Stimulated activated CD4-positive, alpha-beta T cell treated with anti-CD3 and anti-CD28 coated beads, Interleukin-15, amount 100 ng/mL, for 48 hours (primary cell): ENCODE measurements at places on chromosomes 6 and 20.

GRCh38 chr6:13405961-13406477, 77.7 kb upstream of the TBC1D7 start:
- DNase-seq: no peak

GRCh38 chr6:54426995-54427394, 118.8 kb downstream of the TINAG start:
- no peak for DNase-seq

DNA sequence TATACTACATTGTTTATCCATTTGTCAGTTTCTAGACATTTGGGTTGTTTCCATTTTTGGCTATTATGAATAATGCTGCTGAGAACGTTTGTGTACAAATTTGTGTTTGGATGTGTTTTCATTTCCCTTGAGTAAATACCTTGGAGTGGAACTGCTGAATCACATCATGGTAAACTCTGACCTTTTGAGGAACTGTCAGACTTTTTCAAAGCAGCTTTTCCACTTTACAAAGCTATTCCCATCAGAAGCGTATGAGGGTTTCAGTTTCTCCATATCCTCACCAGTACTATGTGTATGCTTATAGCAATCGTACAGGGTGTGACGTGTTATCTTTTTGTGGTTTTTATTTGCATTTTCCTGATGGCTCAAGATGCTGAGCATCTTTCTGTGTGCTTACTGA, 103.7 kb downstream of the MYO6 start:
- DNase-seq: no peak

- DNase-seq: no peak
These were observed 83.8 kb downstream of the IYD start for GRCh38 chr6:150452428-150453243.

DNA sequence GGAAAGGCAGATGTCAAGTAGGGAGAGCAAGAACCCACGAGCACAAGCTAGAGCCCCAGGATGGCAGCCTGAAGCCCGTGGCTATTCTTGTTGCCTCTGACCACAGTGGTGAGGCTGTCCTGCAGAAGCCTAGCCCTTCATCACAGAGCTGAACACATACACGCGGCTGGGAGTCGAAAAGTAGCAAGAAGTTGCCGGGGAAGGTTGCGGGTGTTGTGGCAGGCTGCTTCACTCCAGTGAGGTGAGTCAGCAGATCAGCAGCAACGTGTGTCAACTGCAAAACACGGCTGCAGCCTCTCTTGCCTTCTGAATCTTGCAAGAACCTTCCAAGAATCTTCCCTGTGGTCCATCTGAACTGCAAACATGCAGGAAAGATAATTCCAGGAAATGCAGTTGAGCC, 10.6 kb upstream of the STX16 start:
- DNase-seq: no peak

GRCh38 chr6:36124881-36125280, 5.4 kb upstream of the MAPK13 start:
- DNase-seq: no peak

DNA sequence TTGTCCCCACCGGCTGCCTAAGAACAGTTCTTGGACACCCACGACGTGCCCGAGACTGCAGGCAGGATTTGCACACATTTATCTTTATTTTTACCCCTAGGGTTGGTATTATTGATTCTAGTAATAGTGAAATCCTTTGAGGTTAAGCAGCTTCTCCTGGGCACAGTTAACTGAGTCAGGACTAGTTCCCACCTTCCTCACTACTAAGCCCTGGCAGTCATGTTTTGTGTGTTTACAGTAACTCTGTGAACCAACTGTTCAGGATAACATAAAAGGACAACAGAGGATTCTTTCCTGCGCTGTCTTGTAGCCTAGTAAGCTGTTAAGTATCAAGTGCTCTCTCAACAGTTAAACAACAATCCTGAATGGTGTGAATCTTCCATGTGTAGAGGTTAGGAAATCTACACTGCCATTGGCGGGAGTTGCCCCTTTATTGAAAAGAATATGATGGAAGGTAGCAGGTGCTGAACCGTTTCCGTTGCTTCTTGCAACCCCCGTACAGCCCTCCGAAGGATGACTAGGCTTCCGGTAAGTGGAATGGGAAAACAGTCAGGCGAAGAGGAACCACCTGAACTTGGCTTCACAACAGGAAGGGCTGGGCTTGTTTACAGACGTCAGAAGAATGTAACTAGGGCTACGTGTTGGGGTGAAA, 979 bp upstream of the SOD2 start:
- DNase-seq: no peak

GRCh38 chr20:47757145-47758035, 27.9 kb downstream of the SULF2 start:
- DNase-seq: no peak

DNA sequence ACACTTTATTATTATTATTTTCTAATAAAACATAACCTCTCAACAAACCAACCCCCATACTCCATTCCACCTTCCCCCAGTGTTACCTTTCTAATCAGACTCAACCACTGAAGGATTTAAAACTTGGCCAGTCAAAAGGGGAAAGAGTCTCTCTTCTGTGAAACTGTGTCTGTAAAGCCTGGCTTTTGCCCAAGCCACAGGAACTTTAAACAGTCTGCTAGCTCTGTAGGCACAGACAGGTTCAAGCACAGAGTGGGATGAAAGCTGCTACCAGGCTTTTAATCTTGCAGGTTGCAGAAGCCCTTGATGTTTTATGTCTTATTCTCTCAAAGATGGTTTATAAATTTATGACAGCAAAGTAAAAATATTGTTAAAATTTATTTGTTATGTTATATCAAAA, 585.7 kb downstream of the TENT5A start:
- DNase-seq: no peak

DNA sequence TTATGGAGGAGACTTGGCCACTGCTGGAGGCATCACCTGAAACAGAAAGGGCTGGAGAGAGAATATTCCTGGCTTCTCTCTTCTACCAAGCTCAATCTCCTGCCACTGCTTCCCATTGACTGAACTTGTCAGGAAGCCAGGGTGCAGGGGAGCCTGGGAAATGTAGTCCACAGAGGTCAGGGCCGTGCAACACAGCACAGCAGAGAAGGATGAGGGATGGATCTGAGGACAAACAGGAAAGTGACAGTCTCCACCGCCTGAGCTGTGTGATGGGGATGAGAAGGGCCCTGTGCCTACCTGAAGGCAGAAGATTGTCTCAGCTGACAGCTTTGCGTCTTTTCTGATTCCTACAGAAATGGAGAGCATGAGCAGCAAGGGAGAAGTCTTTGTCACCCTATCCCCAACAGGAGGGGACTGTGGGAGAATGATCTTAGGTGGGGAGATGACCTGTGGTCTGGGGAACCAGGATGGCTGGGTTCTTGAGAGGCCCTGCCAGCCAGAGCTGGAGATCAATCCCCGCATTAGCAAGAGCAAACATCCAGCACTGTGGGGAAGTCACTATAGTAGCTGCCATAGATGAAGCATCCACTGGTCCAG, 114.2 kb downstream of the SNX5 start:
- no peak for DNase-seq

GRCh38 chr6:17585766-17586490, 14.2 kb upstream of the FAM8A1 start:
- no peak for DNase-seq

DNA sequence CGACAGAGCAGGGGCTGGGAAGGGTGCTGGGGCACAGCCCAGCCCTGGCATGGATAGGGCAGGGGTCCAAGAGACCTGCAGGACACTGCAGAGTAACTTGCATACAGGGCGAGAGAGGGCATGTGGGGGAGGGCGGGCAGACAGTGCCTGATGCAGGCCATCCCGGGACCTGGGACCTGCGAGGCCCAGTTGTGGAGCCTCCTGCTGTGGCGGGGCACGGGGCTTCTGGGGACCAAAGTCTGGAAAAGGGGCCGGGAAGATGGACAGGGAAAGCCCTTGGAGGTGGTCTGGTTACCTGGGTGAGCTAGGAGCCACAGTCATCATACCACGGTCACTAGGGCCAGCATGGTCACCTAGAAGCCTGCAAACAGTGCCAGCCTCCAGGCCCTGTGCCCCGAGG, 412 bp upstream of the TUBB1 start:
- DNase-seq: no peak

DNA sequence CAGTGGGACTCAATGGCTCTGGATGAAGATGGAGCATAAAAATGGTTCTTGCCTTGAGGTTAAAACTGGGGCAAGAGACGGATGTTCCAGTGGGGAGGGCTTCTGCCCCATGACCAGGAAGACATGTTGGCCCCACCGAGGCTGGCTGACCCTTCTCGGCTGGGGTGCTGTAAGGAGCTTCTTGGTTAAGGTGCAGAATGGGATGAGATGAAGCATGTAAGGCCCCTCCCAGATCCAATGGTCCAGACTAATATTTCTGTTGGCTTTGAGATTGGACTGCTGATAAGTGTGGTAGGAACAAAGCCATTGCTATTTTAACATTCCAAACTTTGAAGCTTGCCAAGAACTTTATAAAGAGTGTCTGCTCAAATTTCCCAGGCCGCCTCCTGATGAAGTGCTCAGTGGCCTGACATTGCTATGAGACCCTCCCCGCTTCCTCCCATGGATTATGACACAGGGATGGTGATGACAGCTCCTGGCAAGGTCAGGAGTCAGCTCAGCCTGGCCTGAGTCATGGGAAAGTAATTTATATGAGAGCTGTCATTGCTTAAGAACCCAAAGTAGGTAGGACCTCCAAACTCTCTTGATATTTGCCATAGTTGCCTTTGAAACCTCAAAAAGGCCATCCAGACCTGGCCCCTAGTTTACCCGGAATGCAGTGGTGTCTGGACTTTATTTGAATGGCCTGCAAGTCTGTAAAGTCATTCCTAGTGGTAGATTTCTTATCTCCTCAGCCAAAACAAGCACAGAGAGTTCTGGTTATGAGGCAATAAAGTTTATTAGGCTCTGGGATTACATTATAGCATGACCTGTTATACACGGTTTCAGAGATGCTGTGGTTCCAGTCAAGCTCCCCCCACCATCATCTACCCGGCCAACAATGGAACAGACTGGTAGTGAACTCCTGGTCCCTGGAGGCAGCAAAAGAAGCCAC, 55.2 kb downstream of the TGM2 start:
- DNase-seq: no peak

DNA sequence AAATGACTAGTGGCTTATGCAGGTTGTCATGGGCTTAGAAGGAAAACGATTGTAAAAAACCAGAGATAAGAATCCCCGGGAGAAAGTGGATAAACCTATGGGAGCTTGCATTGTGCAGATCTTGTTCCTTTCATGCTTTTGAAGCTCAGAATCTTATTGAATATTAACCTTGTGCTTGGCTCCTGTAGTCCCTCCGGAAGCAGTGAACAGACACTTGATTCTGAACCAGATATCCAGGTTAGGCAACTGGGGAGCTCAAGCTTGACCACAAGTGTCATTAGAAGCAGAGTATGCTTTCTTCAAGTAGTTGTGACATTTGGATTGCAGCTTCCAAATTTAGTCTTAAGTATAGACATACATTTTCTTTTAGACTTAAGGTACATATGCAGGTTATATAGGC, 212.6 kb upstream of the MOCS1 start:
- no peak for DNase-seq

- DNase-seq: no peak
These were observed 473.0 kb upstream of the CITED2 start for GRCh38 chr6:139847457-139847813.

DNA sequence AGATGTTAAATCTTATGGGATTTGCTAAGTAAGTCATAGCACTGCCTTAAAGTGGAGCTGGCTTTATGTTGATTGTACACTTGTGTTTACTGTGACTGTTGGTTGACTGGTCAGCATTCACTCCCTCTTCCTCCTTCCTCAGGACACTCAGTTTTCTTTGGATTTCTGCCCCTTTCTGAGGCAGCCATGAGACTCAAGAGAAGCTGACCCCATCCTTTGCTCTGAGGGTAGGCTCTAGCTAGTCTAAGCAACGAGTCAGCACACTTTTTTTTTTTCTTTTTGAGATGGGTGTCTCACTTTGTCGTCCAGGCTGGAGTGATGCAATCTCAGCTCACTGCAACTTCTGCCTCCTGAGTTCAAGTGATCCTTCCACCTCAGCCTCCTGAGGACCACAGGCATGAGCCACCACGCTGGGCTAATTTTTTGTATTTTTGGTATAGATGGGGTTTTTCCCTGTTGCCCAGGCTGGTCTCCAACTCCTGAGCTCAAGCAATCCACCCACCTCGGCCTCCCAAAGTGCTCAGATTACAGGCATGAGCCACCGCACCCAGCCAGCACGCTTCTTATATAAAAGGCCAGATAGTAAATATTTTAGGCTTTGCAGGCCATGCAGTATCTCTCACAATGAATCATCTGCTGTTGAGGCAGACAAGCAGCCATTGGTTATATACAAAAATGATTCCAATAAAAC, 191.4 kb downstream of the NFATC2 start:
- DNase-seq: no peak

GRCh38 chr20:40282941-40283340, 406.1 kb downstream of the MAFB start:
- no peak for DNase-seq

GRCh38 chr6:13803581-13803980, 10.8 kb downstream of the MCUR1 start:
- DNase-seq: no peak

- DNase-seq: no peak
These were observed 73.7 kb upstream of the EXOC2 start for GRCh38 chr6:766625-767024.

GRCh38 chr6:69918813-69919475, 52.6 kb downstream of the COL19A1 start:
- no peak for DNase-seq

GRCh38 chr6:133806382-133807140, 82.4 kb upstream of the TCF21 start:
- DNase-seq: no peak

DNA sequence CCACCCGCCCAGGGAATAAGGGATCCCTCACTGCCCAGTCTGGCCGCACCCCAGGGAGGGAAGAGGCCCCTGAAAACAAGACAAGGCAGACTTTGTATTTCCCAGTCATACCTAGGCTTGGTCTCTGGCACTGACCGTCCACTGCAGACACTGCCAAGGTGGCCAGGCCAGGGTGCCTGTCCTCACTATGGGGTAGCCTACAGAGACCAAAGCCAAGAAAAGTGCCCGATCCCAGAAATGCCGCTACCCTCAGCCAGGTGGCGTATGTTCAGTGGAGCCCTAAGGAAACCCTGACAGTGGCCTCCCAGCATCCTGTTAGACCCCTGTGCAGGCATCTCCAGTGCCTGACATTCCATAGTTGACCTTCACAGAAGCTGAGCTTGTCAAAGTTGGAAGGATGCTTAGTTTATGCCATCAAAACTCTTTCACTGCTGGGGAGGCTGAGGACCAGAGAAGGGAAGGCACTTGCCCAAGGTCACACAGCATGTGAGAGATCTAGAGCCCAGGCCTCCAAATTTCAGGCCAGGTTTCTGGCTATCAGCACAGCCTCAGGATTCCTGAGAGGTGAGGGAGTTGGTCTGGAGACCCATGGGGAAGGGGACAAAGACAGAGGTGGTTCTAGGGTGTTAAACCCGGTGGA, 2.5 kb downstream of the SCRT2 start:
- DNase-seq: no peak
